Stimulated activated CD4-positive, alpha-beta T cell treated with anti-CD3 and anti-CD28 coated beads, Interleukin-15, amount 100 ng/mL, for 1 hour (primary cell): ENCODE measurements at places on chromosomes 5 and 9.
A peak's percentile ranks its signal among the peaks of the same experiment; 100 is the strongest.

DNA sequence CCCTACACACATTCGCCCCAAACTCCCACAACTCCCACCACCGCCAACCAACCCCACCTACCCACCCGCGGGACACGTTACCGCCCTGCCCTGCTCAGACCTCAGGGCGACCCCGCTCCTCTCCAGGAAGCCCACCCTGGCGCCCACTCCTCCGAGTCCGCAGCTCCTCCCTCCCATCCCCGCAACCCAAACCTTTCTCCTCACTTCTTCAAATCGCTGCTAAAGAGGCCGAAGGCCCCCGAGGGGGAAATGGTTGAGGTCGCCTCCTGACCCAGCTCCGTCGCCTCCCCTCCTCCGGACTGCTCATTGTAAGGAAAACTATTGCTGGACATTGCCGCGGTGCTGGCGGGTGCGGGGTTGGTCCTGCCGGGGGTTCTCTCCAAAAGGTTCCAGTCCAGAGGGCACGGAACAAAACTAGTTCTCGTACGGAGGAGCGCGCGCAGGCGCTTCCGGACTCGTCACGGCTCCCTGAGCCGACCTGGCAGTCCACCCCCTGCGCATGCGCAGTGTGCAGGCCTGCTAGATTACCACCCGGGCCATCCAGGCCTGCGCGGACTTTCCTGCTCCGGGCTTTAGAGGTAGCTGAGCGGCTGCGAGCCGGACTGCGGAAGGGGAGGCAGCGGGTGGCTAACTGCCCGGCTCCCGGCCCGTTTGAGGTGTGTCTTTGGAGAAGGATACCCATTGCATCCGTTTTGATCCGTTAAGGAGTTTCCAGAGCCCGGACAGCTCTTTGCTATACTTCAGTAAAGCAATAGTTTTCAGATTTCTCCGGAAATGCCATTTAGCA, at the start of gene AP3B1:
AP3B1 (minus strand) TSS at position 451 of the 787 bp plus-strand sequence; CDS start at position 332, 119 bp downstream.
- peak; percentile 95 for DNase-seq

DNA sequence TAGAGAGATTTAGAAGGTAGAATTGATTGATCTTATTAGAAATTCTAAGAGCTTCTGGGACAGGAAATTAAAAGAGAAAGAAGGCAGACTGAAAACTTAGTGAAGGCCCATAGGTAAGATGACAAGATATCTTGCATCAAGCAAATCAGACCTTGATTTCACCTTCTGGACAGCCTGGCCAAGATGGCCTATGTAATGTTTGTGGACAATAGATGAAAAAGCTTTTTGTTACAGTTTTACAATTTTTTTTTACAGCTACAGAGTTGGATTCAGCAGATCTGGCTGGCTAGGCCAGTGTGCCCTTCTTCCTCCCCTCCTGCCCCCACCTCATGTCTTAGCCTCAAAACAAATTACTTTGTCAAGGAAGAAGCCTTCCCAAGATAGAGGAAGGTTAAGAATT, 21.6 kb upstream of the HEMGN start:
- no peak for DNase-seq

GRCh38 chr9:108845947-108846346, 9.8 kb downstream of the ACTL7B start:
- DNase-seq = no peak

DNA sequence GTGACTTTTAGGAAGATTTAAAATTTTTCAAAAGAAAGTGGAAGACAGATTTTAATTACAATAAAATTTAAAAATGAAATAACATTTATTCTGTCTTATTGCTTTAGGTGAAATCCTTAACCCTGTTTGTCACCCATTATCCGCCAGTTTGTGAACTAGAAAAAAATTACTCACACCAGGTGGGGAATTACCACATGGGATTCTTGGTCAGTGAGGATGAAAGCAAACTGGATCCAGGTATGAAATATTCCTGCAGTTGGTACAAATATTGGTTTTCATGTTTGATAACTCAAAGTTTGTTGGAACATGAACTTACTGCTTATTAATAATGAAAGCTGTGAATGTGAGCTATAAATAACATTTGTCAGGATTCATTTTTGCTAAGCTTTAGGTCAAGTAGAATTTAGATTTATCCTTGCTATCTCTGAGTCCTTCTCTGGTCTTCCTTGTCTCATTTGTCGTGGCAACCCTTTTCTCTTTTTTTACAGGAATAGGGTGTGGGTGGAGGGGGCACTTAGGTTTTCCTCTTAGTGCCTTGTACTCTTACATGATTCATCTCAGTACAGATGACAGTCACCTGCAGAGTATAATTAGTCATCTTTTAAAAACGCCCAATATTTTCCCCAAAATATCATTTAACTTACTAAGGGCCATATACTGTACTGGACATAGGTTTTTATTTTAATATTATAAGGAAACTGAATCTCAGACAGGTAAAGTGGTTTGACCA, 95.3 kb upstream of the RASGRF2 start:
- no peak for DNase-seq

- DNase-seq = no peak
Observed at GRCh38 chr5:81728301-81728700, 22.6 kb downstream of the SSBP2 start.

- DNase-seq = no peak
Observed at GRCh38 chr5:116382032-116382873, 192.4 kb downstream of the SEMA6A start.

GRCh38 chr5:100900142-100900795, 2.8 kb downstream of the ST8SIA4 start:
- no peak for DNase-seq

DNA sequence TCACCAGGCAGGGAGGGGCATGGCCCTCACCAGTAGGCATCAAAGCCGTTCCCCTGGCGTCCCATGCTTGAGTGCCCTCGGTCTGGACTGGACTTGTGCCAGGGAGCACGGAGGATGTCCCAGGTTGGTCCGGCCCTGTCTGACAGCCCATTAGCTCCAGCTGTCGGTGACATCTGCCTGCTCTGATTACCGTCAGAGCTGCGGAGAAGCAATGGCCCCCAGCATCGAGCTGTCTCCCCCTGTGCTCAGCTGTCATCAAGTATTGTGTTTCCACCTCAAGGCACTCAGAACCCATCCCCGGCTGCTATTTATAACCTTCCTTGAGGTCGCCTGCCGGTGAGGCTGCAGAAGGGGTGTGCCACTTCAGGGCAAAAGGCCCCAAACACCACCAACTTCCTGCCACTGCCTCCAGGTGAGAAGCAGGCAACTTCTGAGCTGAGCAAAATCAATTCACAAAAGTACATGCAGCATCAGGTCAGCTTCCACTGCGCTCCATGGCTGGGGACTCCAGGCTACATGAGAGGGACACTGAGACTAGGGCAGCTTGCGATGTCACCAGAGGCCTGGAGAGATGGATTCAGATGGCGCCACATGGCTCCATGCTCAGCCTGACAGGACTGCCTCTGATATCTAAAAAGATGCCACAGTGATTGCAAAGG, 142.7 kb downstream of the C5orf15 start:
- DNase-seq = no peak

- DNase-seq = no peak
Observed at GRCh38 chr5:13316176-13316575, 628.3 kb downstream of the DNAH5 start.

DNA sequence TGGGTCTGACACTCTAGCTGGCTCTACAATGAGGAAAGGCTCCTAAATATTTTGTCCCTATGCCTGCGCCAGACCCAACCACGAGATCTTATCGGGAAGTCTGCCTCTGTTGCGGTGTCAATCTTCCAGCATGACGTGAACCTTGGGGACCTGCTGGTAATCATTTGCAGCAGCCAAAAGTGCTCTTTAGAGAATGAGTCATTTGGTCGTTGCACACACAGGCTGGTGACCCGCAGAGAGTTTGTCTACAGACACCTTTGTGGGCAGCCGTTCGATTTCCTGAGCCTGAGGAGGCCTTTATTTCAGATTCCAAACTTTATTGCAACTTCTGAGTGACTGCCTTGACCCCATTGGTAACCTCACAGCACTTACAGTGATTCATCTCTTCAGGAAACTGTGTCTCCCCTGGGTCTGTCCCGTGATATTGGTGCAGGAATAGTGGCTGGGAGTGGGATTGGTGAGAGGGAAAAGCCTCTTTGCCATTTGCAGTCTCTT, 326.1 kb downstream of the NSG2 start:
- DNase-seq = no peak

DNA sequence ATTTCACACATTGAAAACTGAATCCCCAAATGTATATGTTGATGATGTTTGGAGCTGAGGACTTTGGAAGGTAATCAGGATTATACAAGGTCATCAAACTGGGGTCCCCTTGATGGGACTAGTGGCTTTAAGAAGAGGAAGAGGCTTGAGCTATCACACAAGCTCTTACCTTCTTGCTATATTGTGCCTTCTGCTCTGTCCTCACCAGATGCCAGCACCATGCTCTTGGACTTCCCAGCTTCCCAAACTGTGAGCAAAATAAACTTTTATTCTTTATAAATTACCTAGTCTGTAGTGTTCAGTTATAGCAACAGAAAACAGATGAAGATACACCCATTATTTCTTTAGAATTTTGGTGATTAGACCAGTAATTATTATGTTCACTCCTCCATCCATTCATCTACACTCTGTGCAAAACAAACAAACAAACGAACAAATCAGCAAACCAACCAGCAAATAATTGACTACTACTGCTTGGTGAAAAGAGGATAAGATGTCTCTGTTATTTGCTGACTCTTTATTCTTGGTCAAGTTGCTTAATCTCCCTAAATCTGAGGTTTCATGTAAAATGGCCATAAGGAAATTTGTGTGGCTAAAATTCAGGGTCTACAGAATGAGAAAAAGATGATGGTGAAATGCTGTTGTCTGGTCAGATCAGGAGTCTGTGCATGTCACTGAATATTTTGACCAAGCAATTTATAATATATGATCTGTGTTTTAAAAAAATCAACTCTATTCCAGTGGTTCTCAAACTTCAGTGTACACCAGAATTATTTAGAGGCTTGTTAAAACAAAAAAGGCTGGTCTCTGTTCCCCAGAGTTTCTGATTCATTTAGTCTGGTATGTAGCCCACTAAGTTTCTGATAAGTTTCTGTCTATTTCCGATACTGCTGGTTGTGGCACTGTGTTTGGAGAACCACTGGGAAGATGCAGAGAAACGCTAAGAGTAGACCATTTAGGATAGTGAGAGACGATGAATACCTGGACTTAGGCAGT, 854.1 kb downstream of the MAT2B start:
- no peak for DNase-seq

DNA sequence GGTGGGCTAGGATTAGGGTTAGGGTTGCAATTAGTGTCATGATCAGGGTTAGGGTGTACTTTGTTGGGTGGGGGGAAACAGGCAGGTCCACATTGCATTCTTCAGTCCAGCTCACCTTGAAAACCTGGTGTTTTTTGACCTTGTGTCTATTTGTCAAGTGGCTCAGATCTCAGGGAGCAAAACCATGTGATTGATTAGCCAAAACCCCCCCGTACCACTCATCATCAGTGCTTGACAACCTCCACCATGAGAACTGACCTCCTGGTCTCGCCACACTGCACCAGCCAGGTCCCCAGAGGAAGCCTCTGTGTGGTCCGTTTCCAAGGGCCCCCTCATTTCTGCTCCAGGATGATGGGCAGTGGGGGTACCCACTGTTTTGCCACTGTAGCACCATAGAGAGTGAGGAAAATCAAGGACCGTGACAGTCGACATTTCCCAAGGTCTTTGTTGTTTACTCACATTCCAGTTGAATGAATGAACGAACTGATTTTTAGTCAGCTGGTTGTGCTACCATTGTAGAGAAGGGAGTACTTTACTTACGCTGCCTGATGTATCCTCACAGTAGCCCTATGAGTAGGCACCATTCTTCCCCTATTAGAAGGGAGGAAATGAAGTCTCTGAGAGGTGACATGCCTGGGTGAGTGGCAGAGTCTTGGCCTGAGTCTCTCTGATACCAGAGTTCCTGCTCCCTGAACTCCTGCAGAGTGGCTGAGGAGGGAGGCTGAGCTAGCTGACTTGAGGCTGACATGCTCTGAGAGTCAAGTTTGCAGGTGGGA, 84.8 kb downstream of the RAD23B start:
- DNase-seq = no peak

DNA sequence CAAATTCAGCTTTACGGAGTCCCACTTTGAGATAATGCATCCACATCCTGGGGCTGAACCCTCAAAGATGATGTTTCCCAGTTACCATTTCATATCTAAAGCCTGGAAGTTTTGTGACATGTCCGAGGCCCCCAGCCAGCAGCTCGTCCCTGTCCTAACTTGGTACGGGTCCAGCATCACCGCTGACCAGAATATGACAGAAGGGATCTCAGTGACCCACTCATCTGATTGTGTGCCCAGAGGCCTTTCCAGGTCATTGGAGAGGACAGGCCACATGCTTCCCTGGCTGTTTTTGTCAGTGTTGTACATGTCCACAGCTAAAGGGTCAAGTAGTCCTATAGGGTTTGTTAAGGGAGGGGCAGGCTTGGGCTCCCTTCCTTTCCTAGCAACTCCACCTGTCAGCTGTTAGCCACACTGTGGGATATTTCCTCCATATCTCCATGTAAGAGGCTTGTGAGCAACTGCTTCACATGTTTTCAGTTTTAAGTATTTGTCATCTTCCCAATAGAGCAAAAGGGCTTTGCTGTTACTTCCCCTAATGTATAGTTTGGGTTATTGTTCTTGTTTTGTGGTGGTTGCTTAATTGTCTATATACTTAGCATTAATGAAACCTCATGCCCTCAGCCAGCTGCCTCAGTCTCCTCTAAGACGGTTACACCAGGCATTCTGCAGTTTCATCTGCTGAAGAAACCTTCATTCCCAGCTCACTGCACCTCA, 33.4 kb downstream of the SECISBP2 start:
- DNase-seq = no peak

- DNase-seq = no peak
Observed at GRCh38 chr5:146883511-146883910, 5.0 kb upstream of the PPP2R2B start.

DNA sequence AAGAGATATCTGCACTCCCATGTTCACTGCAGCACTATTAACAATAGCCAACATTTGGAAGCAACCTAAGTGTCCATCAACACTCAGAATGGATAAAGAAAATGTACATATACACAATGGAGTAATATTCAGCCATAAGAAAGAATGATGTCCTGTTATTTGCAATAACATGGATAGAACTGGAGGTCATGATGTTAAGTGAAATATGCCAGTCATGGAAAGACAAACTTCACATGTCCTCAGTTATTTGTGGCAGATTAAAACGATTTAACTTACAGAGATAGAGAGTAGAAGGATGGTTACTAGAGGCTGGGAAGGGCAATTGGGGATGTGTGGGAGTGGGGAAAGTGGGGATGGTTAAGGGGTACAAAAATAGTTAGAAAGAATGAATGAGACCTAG, 110.3 kb upstream of the PCSK5 start:
- no peak for DNase-seq

GRCh38 chr5:13034061-13034460, 910.4 kb downstream of the DNAH5 start:
- no peak for DNase-seq

DNA sequence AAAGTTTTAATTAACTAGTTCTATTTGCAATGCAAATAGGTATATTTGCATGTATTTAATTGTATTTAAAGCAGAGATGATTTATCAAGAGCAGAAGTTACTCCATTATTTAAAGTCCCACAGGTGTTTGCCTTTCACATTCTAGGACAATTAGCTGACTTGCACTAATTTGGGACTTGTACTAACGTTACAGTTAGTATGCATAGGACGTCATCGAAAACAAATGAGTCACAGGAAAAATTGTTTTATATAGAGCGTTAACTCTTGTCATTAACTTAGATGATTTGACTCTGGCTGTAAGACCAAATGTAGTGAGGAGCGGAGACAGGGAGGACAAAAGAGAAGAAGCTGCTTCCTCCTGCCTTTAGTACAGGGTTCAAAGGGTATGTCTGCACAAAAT, 126.1 kb upstream of the IFNE start:
- no peak for DNase-seq

- no peak for DNase-seq
Observed at GRCh38 chr5:1777281-1778137, 22.1 kb downstream of the MRPL36 start.

GRCh38 chr9:126783949-126784348, 20.9 kb upstream of the ZBTB43 start:
- DNase-seq = no peak

- no peak for DNase-seq
Observed at GRCh38 chr9:97615439-97616072, 17.6 kb downstream of the TSTD2 start.
